ENCODE measurements at places on chromosomes 6 and 20.

GRCh38 chr6:25623065-25623464 lies 28.9 kb upstream of the SCGN start:
- no peak for DNase-seq

GRCh38 chr6:154874773-154875592 lies 120.1 kb upstream of the TIAM2 start:
- DNase-seq = no peak

- no peak for DNase-seq
These were observed 22.5 kb upstream of the GFRAL start for GRCh38 chr6:55304747-55305146.

- no peak for DNase-seq
These were observed 322.0 kb upstream of the HTR1E start for GRCh38 chr6:86615299-86615698.

DNA sequence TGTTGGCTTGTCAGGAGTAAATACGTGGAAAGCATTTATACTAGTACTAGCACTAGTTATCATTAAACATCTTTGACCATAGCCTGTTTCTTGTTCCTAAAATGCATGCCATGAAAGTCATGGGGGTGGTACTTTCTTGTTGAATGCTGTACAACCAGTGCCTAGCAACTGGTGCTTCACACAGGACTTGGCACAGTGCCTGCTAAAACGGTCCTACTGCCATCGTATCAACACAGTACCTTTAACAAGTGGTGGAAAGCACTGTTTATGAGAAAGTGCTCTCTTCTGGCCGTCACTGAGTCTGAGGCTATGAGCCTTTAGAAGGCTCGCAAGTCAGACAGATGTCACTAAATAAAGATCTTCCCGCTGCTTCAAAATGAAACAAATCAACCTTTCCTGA lies 21.6 kb downstream of the ZNFX1 start:
- DNase-seq = no peak

- DNase-seq = no peak
These were observed 161.8 kb downstream of the SLC24A3 start for GRCh38 chr20:19374216-19374615.

DNA sequence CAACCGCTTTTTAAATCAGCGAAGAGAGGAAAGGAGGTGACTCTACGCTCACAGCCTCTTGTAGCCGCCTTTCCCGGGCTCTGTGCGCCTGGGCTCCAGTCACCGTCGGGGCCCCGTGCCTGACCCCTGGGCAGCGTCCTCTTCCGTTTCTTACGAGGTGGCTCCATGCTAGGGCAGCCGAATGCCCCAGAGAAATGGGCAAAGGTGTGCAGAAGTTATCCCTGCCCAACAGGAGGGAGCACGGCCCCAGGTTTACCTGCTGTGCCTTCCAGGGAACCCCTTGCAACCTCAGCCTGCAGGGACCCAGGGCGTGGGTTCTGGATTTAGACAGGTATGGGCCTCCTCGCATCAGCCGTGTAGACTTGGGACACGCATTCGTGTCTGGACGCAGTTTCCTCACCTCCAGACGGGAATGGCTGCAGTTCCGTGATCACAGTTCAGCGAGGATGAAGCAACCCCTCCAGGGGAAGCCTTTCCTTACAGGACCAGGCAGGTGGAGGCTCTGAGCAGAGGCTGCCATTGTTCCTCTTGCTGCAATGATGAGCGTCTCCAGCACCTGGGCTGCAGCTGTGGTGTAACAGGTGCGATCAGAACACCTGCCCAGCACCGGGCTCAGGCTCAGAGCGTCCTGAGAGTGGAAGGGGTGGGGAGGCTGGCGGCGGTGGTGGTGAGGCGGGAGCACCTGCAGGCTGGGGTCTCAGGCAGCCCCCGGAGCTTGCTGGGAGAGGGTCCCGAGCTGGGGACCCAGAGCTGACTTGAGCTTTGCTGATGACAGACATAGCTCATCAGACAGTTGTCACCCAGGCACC lies 81.3 kb upstream of the BHLHE23 start:
- DNase-seq = no peak

- no peak for DNase-seq
These were observed 113.3 kb downstream of the TCP11 start for GRCh38 chr6:35027807-35028206.
